Panc1 (cell line): ENCODE measurements at places on chromosomes 7 and 10.

DNA sequence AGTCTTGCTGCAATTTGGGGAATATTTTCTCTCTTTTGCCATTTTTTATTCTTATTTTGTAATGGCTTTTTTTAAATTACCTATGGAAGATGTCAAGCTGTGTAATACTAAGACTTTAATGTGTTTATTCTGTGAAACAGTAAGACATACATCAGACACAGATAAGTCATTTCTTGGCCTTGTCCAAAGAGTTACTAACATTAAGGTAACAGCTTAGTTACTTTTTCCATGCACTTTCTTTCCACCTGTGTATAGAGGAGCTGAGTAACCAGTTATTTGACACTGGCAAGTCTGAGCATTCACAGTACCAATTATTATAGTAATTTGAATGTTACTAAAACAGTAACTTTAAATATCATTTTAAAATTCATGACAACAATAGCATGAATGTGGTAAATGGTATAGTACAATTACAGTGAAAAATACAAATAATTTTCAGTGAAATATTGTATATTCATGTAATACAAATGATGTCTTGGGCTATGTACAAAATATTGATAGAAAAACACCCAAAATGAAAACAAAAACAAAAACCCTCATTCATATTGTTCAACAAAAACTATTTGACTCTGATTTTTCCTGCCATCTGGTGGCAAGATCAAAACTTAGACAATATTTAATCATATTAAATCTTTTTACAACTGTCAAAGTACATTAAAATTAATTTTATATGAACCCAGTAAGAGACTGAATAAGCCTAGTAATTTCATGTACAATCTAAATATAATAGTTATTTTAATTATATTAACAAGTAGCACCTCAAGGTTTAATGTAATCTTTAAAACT, 259.8 kb upstream of the SEMA3A start:
- no peak overlapping the region for H3K4me3 ChIP-seq
- H3K27ac ChIP-seq: no peak overlapping the region
- H3K27me3 ChIP-seq: no peaks in the 10 kb centered on the region
- no peaks in the 10 kb centered on the region for H3K36me3 ChIP-seq

- H3K27me3 ChIP-seq: no peaks in the 10 kb centered on the region
- DNase-seq: no peak
- H3K36me3 ChIP-seq: no peaks in the 10 kb centered on the region
- no peak overlapping the region for H3K4me3 ChIP-seq
These were observed 1409.1 kb upstream of the CELF2 start for GRCh38 chr10:9608602-9609001.

DNA sequence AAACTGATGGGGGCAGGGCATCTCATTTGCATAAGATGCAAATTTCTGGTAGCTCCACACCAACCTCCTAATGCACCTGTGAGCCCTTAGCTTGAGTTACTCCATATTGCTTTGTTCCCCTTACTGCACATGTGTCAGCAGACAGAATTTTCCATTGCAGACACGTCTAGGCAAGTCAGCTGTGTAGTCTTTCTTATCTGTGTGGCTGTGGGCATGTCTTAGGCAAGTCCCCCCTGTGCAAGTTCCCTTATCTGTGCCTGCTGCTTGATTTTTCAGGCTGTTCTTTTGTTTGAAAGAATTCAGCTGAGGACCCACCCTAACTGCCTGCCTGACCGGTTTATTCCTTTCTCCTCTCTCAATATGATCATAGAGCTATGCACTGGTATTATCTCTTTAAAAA, 28.5 kb upstream of the TRIM24 start:
- H3K4me3 ChIP-seq: no peak overlapping the region
- no peak for DNase-seq
- H3K36me3 ChIP-seq: no peaks in the 10 kb centered on the region
- H3K27me3 ChIP-seq: no peaks in the 10 kb centered on the region

DNA sequence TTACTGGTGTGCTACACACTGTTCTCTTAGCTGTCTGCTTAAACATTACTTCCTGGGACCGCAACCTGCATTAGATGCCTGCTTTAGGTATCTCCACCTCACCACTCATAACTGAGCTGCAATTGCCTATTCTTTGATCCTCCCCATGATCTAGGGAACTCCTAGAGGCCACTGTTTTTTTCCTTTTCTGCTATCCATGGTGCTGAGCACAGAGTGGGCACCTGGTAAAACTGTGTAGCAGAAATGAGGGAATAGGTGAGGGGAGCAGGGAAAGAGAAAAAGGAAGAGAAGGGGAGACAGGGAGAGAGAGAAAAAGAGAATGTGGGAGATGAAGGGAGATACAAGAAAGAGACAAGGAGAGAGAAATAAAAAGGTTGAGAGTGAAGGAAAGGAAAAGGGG, 434.9 kb downstream of the ADRA2A start:
- DNase-seq: no peak
- H3K27ac ChIP-seq: no peak overlapping the region
- H3K4me3 ChIP-seq: no peak overlapping the region
- H3K4me1 ChIP-seq: no peaks in the 10 kb centered on the region
- H3K27me3 ChIP-seq: no peaks in the 10 kb centered on the region

GRCh38 chr7:24403557-24403956, 119.6 kb downstream of the NPY start:
- no peak for DNase-seq
- H3K4me1 ChIP-seq: no peaks in the 10 kb centered on the region
- H3K36me3 ChIP-seq: no peaks in the 10 kb centered on the region

DNA sequence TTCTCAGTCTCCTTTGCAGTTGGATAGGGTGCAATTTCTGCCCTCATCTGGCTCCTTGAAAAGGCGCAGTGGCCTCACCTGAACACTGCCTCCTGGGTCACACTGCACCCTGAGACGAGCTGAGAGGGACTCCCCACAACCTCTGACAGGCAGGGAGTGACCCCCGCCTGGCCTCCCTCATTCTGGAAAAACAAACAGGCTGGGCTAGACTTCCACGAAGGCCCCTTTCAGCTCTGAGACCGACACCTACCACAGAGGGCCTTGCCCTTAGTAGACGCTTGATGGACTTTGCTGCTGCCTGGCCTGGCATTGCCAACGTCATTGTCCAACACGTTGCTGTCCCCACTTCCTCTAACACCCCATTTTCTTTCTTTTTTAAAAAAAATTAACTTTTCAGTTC, 8.6 kb downstream of the FAM241B start:
- no peak overlapping the region for H3K27ac ChIP-seq
- H3K4me3 ChIP-seq: no peak overlapping the region
- no peaks in the 10 kb centered on the region for H3K27me3 ChIP-seq
- H3K36me3 ChIP-seq: no peaks in the 10 kb centered on the region
- DNase-seq: no peak
- no peaks in the 10 kb centered on the region for H3K4me1 ChIP-seq

- H3K27ac ChIP-seq: no peak overlapping the region
- H3K36me3 ChIP-seq: no peaks in the 10 kb centered on the region
- H3K4me1 ChIP-seq: no peaks in the 10 kb centered on the region
- H3K27me3 ChIP-seq: no peaks in the 10 kb centered on the region
- no peak overlapping the region for H3K4me3 ChIP-seq
These were observed 239.1 kb upstream of the NRP1 start for GRCh38 chr10:33573606-33574005.

DNA sequence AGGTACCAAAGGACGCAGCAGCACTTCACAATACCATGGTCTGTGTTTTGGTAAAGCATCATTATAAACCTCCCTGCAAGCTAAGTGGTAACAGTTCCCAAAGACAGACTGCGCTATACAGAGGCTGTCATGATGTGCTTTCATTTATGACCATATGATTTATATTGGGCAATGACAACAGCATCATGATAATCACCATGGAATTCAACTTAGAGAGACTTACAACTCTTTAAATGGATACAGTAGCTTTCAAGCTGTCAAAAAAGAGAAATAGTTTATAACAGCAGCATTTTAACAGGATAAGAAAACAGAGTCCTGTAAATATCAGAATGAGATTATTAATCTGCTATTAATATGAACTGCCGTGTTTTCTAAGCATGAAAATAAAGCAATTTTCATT, 341.7 kb downstream of the GPR37 start:
- H3K27me3 ChIP-seq: no peaks in the 10 kb centered on the region
- H3K36me3 ChIP-seq: no peaks in the 10 kb centered on the region
- no peak for DNase-seq
- H3K27ac ChIP-seq: no peak overlapping the region
- no peaks in the 10 kb centered on the region for H3K4me1 ChIP-seq

DNA sequence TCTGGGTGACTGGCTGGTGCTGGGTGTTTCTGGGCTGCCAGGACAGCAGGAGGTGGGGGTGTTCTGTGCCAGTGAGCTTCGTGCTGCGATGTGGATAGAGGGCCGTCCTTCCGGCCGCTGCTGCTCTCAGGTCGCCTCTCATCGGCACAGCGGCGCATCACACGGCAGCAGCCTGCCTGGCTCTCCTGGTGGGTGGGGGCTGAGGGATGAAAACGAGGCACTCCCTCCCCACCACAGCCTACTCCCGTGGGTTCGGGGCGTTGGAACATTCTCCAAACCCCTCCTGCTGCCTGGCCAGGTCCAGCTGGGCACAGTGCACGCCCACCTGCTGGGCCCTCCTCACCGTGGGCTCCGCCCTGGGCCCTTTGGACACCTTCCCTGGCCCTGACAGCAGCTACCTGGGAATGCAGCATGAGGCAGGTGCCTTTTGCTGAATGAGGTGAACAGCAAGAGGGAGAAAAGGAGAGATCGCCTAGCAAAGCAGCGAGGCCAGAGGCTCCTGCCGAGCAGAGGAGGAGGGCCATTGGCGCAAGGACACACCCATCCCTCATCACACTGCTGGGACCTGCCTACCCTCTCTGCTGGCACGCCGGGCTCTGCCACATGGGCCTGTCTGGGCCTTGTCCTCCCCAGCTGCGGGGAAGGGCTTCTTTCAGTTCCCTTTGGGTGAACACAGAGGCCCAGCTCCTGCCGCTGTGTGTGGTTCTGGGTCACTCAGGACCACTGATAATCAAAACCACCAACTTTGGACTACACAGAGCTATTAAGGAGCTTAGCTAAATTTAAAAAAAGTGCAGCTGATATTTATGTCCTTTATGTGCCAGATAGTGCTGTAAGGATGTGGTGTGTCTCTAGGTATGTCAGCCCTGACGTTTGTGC, 33.4 kb downstream of the INPP5A start:
- no peaks in the 10 kb centered on the region for H3K27me3 ChIP-seq
- H3K4me1 ChIP-seq: peaks cover 59% of the 10 kb centered on the region
- H3K4me3 ChIP-seq: peak overlapping the region; percentile 44
- H3K27ac ChIP-seq: peak overlapping the region; percentile 90
- H3K36me3 ChIP-seq: no peaks in the 10 kb centered on the region

DNA sequence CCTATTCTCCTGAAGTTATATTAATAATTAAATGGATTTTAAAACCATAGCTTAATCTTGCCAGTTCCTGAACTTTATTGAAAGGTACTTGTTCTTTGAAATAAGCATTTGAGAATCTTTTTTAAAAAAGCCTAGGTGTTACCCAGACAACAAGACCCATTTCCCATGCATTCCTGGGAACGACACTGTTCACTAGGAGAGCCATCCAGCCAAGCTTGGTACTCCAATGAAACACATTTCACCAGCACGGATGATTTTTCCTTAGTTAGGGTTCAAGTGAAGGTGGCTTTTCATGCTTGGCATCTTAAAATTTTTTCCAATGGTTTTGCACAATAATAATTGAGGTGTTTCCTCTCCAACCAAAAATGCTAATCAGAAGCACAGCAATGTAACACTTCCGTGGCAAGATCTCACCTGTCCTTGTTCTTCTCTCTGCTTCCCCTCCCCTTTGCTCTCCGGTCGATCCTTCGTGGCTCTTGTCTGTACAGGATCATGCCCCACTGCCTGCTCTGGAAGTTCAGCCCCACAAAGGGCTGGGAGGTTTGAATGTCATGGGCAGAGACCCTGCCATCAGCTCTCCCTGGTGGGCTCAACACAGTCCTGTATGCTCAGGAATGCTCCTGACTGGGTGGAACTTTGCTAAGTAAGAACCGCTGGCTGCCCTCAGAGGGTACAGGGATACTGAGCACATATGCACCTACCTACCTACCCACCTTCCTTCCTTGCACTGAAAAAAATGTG, 69.7 kb upstream of the AQP1 start:
- no peak for DNase-seq
- H3K27ac ChIP-seq: no peak overlapping the region
- H3K4me3 ChIP-seq: no peak overlapping the region
- H3K36me3 ChIP-seq: no peaks in the 10 kb centered on the region

DNA sequence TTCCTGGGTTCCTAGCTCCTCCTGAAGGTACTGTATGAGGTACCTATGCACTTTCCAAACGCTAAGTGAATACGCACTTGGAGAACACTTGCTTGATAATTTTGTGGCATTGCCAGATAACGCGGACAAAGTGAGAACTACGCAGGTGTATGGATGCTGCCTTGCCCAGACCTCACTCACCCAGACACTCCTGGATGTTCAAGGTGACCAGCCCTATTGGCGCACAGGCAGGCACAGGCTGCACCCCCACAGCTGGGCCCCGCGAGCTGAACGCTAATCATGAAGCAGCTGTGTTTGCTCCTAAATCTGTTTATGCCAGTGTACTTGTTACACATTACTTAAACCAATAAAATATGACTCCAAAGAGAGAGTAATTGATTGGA, 27.3 kb downstream of the DIP2C start:
- H3K36me3 ChIP-seq: no peaks in the 10 kb centered on the region
- peaks cover 3% of the 10 kb centered on the region for H3K4me1 ChIP-seq
- no peak for DNase-seq
- H3K27me3 ChIP-seq: no peaks in the 10 kb centered on the region

DNA sequence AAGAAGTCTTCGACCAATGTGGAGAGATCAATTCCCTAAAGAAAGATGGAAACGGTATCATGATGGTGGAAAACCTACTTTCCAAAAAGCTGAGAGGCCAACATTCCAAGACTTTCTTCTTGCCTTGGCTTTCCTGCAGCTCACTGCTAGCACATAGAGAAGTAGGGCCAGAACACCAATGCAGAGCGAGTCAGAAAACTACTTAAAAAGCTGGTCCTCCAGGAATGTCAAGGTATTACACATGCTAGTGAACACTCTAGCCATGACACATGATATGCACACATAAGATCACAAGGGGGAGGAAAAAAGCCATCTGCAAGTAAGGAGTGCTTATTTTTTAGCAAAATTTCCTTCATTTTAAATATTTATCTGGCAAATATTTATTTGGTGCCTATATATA, 22.7 kb downstream of the GPAM start:
- H3K27me3 ChIP-seq: no peaks in the 10 kb centered on the region
- no peaks in the 10 kb centered on the region for H3K4me1 ChIP-seq
- no peak for DNase-seq

GRCh38 chr7:23893942-23894891, 184.2 kb downstream of the STK31 start:
- no peak overlapping the region for H3K4me3 ChIP-seq
- no peaks in the 10 kb centered on the region for H3K27me3 ChIP-seq
- no peak for DNase-seq
- H3K27ac ChIP-seq: no peak overlapping the region

- H3K4me1 ChIP-seq: no peaks in the 10 kb centered on the region
- DNase-seq: peak; percentile 62
- H3K27me3 ChIP-seq: no peaks in the 10 kb centered on the region
- H3K27ac ChIP-seq: no peak overlapping the region
- peaks cover 13% of the 10 kb centered on the region; the same call in 1 of the 2 replicates for H3K36me3 ChIP-seq
These were observed 25.4 kb downstream of the CAMK2G start for GRCh38 chr10:73848821-73849489.

- H3K4me3 ChIP-seq: no peak overlapping the region
- H3K36me3 ChIP-seq: no peaks in the 10 kb centered on the region
- H3K4me1 ChIP-seq: no peaks in the 10 kb centered on the region
- no peaks in the 10 kb centered on the region for H3K27me3 ChIP-seq
- H3K27ac ChIP-seq: no peak overlapping the region
These were observed 269.7 kb downstream of the AGMO start for GRCh38 chr7:15292138-15292537.

GRCh38 chr10:127034034-127034633, 128.9 kb downstream of the DOCK1 start:
- H3K27ac ChIP-seq: no peak overlapping the region
- DNase-seq: no peak
- H3K36me3 ChIP-seq: peaks cover 4% of the 10 kb centered on the region; the same call in 1 of the 2 replicates
- no peaks in the 10 kb centered on the region for H3K4me1 ChIP-seq
